Effector CD4-positive, alpha-beta T cell (primary cell): ENCODE measurements at places on chromosomes 16 and 17.
A peak's percentile ranks its signal among the peaks of the same experiment; 100 is the strongest.

GRCh38 chr17:19338031-19338990 is 24.2 kb downstream of the B9D1 start:
- DNase-seq: peak; percentile 57

DNA sequence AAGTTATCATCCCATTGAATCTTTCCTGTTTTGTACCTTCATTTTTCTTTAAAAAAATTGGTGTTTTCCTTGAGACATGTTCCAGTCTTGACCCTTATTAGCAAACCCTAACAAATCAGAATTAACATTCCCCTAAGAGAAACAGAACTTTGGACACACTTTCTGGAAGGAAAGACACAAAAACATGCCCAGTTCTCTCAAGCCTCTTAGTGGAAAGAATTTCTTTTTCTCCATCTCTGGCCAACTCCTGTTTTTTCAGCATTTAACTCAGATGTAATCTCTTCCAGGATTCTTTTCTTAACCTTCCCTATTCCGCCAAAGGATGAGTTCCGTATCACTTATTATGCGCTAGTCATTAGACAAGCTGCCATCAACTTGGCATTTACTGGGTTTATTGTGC is 23.9 kb upstream of the CDH8 start:
- no peak for DNase-seq

DNA sequence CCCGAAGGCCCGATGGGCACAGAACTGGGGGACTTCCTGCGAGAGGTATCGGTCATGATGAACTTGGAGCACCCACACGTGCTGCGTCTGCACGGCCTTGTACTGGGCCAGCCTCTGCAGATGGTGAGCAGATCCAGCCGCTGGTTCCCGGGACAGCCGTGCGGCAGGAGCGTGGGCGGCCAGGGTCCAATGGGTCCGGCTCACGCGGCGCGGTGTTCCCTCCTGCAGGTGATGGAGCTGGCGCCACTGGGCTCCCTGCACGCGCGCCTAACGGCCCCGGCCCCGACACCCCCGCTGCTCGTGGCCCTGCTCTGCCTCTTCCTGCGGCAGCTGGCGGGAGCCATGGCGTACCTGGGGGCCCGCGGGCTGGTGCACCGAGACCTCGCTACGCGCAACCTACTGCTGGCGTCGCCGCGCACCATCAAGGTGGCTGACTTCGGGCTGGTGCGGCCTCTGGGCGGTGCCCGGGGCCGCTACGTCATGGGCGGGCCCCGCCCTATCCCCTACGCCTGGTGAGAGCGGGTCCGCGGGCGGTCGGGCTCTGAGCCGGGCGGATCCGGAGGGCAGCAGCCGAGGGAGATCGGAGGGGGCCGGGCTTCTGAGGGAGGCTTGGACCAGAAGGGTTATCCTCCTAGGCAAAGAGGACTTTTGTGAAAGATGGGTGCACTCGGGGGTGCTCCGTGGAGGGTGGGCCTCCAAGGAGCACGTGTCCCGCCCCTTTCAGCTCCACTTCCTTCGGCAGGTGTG is 3.0 kb downstream of the TNK1 start:
- peak; percentile 75 for DNase-seq

GRCh38 chr16:70638814-70639792 is 7.3 kb upstream of the IL34 start:
- DNase-seq: no peak

DNA sequence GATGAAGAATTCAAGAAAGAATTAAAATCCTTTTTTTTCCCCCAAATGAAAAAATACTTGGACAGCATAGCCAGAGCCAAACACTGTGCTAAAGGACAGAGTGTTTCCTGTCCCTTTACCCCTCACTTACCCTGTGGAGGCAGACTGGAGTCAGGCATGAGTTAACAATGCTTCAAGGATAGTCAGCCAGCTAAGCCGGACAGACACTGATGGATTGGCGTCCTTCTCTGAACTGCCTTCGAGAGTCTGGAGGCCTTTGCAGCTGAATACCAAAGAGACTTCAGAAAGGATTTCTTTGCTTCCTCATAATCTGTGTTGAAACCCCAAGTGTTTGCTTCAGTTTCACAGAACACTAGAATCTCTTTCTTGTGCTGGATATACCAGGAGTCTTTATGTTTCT is 4.6 kb downstream of the METTL9 start:
- DNase-seq: no peak

DNA sequence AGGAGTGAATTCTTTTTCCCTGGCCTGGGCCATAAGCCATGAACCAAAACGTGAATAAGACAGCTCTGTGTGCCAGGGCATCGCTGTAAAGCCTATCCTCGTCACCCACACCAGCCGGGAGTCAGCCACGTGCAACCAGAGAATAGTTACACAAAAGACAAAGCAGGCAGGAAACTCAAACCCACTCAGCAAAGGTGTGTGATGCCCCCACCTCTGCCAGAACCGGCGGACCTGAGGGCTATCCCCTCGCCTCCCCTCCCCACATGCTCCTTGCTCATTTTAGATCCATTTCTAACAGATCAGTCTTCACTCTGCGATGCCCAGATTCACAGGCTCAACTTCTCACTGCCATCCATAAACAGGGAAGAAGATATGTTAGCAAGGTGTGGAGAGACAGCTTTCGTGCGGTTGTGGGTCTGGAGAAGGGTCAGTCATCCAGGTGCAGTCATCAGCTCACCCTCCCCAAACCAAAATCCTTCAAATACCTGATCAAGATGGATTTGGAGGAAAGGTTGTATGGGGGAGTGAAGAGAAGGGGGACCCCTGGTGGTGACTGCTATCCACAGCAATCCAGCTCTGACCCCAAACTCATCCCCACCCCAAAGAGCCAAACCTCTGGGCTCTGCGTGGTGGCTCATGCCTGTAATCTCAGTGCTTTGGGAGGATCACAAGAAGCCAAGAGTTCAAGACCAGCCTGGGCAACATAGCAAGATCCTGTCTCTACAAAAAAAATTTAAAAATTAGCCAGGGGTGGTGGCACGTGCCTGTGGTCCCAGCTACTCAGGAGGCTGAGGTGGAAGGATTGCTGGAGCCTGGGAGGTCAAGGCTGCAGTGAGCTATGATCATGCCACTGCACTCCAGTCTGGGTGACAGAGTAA is 219.2 kb downstream of the C16orf78 start:
- DNase-seq: no peak

- no peak for DNase-seq
These were observed 15.0 kb downstream of the ZDHHC7 start for GRCh38 chr16:84996365-84996764.

GRCh38 chr17:81666092-81666341 is 388 bp downstream of the OXLD1 start:
- no peak for DNase-seq

- DNase-seq: no peak
These were observed 249.9 kb upstream of the MON1B start for GRCh38 chr16:76941113-76941512.

GRCh38 chr17:38672788-38673706 is 1.7 kb downstream of the EPOP start:
- no peak for DNase-seq

GRCh38 chr17:29722411-29723198 is 99.9 kb upstream of the CORO6 start:
- DNase-seq: peak; percentile 42

- DNase-seq: no peak
These were observed 25.7 kb downstream of the ARHGAP23 start for GRCh38 chr17:38453951-38454421.

DNA sequence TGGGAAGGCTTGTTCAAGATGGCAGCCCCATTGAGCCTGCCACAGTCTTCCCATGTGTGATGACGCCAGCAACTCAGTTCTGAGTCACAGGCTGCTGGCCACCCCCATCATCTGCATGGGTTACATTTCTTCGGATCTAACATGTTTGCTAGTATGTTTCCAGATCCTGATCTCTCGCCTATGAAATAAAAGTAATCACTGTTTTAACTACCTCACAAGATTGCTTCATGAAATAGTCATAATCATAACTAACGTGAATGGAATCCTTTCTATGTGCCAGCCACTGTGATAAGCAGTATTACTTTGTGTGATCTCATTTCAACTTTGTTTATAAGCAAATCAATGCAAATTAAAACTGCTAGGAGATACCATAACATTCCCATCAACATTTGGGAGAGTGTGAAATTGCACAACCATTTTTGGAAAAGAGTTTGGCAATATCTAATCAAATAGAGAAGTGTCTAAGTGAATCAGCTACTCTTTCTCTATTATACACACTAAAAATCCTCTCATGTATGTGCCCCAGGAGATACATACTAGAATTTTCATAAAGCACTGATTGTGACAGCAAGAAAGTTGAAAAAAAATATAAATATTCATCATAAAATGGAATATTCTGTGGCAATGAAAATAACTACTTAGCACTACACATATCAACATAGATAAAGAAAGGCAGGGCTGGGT is 300.2 kb upstream of the IRX5 start:
- no peak for DNase-seq

DNA sequence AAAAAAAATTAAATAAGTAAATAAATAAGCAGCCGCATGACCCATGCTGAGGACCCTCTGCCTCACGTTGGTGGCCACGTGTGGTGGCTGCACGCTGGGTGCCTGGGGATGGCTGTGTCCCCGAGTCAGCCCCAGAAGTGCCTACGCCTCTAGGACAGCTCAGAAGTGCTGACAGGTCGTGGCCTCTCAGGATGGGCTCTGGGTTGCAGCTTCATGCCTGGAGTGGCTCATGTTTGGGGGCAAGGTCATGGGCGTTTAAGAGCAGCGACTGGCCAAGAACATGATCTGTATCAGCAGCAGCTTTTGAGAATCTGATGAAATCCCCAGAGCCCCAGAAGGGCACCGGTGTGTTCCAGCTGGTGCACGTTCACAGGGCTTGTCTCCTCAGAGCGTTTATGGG is 26.8 kb upstream of the CAPN15 start:
- DNase-seq: no peak

- no peak for DNase-seq
These were observed 34.3 kb upstream of the ATP2C2 start for GRCh38 chr16:84334058-84334457.

- DNase-seq: no peak
These were observed 93.5 kb downstream of the CRISPLD2 start for GRCh38 chr16:84913315-84913714.

GRCh38 chr16:57486858-57487834 is 853 bp upstream of the DOK4 start:
- DNase-seq: no peak

- DNase-seq: no peak
These were observed 239.8 kb downstream of the CHD9NB start for GRCh38 chr16:52812678-52813556.

DNA sequence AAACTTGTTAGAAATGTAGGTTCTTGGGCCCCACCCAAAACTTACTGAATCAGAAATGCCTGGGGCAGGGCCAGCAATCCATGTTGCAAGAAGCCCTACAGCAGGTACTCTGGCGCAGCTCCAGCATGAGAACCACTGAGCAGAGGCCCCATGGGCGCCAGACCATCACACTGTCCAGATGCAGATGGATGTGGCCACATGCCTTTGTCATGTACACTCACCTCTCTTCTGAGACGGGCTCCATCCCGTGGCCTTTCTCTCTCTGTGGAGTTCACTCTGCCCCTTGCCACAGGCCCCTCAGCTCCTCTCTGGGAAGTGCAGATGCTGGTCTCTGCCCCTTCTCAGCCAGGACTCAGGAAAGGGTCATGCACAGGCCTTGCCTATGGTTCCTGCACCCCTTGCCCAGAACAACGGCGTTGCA is 2.3 kb upstream of the CCNF start:
- DNase-seq: no peak

DNA sequence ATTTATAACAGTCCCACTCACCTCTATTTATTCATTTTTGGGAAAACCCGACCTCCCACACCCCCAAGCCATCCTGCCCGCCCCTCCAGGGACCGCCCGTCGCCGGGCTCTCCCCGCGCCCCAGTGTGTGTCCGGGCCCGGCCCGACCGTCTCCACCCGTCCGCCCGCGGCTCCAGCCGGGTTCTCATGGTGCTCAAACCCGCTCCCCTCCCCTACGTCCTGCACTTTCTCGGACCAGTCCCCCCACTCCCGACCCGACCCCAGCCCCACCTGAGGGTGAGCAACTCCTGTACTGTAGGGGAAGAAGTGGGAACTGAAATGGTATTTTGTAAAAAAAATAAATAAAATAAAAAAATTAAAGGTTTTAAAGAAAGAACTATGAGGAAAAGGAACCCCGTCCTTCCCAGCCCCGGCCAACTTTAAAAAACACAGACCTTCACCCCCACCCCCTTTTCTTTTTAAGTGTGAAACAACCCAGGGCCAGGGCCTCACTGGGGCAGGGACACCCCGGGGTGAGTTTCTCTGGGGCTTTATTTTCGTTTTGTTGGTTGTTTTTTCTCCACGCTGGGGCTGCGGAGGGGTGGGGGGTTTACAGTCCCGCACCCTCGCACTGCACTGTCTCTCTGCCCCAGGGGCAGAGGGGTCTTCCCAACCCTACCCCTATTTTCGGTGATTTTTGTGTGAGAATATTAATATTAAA is 638 bp upstream of the TMEM88 start:
- no peak for DNase-seq

DNA sequence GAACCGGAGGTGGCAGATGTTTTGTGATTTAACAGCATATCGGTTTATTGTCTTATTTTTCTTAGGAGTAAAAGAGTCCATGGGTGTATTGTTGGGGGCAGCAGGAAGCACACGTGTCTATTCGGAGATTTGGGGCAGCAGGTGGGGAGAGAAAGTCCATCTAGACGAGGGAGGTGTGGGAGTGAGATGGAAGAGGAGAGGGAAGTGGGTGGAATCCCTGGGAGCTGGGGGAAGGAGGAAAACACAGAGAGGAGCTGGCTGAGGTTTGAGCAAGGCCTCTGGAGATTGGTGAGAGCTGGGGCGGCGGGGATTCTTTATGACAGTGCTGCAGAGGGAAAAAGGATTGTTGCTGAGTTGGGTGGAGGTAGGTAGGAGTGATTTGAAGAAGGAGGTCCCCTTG is 72.1 kb downstream of the PRKCB start:
- DNase-seq: no peak

DNA sequence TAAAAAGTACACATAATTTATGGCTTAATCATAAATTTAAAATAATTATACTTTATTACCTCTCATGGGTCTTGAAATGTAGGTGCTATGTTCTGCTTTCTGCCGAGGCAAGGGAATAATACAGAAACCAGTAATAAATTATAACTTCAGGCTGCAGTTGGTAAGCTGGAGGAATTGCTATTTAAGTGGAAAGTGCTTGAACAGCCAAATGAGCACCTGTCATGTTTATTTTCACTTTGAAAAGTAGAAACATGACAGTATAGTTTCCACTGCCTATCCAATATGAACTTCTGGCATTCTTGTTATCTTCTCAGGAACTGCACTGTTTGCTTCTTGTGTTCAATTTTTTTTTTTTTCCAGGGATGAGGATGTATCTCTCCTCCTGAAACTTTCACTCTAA is 146.0 kb downstream of the FTO start:
- no peak for DNase-seq

DNA sequence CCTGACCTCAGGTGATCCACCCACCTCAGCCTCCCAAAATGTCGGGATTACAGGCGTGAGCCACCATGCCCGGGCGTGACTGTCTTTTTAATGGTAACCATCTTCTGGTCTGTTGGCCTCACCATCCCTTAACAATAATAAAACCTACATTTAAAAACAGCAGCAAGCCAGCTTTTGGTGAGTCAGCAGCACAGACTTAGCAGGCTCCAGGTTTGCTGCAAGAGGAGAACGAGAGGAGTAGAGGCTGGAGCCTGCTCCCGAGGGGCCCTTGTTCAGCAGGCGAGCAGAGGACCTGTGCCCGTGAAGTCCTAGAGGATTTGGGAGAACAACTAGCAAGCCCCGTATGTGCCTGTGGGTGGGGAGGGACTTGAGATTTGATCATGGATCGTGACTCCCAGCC is 35.7 kb downstream of the MYH13 start:
- DNase-seq: no peak
